ENCODE measurements at places on chromosomes 3 and 15.

GRCh38 chr3:111956995-111957734 is 21.7 kb upstream of the ABHD10 start:
- DNase-seq, result no peak

DNA sequence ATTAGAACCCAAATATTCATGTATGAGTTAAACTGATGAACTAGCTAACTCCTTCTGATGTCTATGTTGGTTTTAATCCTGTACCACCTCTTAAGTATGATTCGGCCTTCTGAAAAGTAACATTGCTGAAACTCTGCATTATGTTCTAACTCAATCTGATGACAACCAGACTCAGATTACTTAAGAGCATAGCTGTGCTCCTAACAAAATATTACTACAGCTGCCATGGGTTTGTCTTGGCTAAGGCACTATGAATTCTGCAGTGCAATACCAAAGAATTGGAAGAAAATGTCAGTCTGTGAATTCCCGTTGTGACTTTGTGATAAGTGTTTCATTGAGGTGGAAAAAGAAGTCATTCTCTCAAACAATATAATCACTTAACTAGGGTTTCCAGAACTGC is 224.4 kb downstream of the ZMAT3 start:
- DNase-seq, result no peak

DNA sequence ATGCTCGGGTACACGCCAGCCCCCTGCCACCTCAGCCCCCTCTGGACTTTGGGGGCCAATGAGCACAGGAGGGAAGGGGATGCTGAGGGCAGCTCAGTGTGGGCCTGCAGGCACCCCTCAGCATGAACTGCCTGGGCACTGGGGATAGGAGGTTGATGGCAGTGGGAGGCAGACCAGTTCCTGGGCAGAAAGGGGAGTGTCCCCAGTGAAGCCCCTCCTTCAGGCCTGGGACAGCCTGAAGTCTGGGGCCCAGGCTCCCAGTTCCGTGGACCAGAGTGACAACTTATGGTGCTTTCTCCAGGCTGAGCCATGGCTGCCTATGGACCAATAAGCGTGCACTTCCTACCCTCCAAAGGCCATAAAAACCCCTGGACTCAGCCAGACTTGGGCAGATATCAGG is 63.3 kb upstream of the IMPG2 start:
- no peak for DNase-seq

- DNase-seq, result no peak
Measured at GRCh38 chr3:98180319-98180890, 13.9 kb downstream of the OR5H15 start.

DNA sequence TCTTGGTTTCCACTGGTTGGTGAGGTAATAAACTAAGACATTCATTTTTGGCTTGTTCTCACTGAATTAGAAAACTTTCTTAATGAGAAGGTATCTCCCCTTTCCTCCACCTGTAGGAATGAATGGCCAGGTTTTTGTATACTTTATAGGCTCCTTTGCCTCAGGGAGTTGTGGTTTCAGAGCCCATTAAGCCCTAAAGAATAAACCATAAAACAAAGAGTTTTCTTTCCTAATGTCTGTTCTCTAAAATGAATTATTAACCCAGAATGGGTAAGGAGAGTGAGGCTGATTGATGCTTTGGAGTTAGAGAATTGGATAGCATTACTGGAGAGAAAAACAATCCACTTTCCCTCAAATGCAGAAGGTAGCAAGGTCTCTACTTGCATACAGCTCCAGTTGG is 67.6 kb downstream of the TIGIT start:
- DNase-seq, result no peak

GRCh38 chr3:40310705-40311104 is 1.2 kb downstream of the EIF1B start:
- DNase-seq, result no peak

GRCh38 chr3:108133048-108133369 is 42.2 kb upstream of the CD47 start:
- DNase-seq, result no peak

- DNase-seq, result no peak
Measured at GRCh38 chr3:123284399-123285010, 82.8 kb downstream of the SEC22A start.

DNA sequence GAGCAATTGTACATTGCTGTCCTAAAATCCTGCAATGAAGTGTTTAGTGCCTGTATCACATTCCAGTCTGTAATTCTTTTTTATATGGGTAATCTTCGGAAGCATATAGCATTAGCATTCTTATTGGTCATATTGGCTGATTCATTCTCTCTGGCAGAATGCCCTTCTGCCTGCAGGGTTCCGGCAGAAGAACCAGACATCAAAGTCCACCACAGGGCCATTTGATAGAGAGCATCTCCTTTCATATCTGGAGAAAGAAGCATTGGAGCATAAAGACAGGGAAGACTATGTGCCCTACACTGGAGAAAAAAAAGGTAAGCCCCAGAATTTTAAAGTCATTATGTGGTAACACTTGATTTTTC is 39.6 kb downstream of the TMOD3 start:
- DNase-seq, result no peak
